Activated gamma-delta T cell treated with Interleukin-2 at 50 U/mL for 16 hours (primary cell): ENCODE measurements at places on chromosomes 2 and 18.

- no peak for DNase-seq
Observed at GRCh38 chr2:109085912-109086742, 42.9 kb upstream of the SH3RF3 start.

DNA sequence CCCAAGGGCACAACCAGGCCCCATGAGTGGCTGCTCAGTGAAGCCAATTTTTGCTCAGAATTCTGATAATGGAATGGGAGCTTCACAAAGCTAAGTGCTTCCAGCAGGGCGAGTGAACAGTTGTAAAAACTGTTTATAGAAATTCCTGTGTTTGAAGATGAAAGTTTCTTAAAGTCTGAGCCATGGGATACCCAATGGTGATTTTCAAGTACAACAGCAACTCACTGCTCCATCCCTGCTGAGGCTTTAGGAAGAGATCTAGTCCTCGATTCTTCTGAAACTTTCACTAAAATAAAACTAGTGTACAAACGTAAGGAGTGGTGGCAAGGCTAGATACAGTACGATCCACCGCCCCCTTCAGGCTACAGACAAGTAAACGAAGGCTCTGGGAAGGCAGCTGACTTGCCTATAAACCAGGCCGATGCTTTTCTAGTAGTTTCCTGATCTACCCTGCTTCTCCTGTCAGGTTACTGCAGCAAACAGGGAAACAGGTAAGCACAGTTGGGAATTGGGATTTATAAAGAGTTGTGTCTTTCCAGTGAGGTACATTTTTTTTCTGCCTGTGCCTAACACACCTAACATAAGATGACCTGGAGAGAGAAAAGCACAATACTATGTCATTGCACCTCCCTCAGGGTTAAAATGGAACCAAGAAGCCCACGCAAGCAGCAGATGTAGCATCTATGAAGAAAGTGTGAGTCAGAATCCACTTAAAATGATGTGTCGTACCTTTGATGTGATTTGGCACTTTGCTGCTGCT is 108.7 kb downstream of the UXS1 start:
- peak; percentile 35 for DNase-seq

GRCh38 chr18:22307528-22307927 is 110.2 kb downstream of the CTAGE1 start:
- no peak for DNase-seq

GRCh38 chr2:189559579-189560272 is 20.9 kb downstream of the SLC40A1 start:
- no peak for DNase-seq

DNA sequence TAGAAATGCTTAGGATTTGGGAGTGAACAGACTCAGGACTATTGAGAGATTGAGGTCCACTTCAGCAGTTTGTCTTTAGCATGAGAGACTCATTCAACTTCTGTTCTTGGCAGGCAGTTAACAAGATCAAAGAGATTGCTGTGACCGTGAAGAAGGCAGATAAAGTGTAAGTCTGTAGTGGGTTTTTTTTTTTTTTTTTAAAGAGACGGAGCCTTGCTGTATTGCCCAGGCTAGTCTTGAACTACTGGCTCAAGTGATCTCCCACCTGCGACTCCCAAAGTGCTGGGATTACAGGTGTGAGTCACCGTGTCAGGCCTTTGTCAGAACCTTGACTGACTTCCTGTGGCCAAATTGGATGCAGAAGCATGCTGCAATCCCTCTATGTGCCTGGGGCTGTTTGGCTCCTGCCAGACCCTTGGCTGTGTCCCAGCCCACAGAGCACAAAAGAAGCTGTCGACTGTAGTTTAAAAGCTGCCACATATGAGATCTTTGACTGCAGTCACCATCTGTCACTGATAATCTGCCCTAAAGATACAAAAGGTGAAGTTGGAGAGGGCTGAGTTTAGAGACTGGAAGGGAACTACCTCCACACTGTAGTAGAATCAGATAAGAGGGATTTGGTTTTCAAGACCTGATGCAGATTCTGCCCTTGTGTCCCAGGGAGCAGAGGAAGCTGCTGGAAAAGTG is 9.9 kb downstream of the CCT7 start:
- no peak for DNase-seq

GRCh38 chr2:217184242-217184641 is 324.4 kb upstream of the TNP1 start:
- DNase-seq = no peak
